ENCODE measurements at places on chromosomes 4 and X.

DNA sequence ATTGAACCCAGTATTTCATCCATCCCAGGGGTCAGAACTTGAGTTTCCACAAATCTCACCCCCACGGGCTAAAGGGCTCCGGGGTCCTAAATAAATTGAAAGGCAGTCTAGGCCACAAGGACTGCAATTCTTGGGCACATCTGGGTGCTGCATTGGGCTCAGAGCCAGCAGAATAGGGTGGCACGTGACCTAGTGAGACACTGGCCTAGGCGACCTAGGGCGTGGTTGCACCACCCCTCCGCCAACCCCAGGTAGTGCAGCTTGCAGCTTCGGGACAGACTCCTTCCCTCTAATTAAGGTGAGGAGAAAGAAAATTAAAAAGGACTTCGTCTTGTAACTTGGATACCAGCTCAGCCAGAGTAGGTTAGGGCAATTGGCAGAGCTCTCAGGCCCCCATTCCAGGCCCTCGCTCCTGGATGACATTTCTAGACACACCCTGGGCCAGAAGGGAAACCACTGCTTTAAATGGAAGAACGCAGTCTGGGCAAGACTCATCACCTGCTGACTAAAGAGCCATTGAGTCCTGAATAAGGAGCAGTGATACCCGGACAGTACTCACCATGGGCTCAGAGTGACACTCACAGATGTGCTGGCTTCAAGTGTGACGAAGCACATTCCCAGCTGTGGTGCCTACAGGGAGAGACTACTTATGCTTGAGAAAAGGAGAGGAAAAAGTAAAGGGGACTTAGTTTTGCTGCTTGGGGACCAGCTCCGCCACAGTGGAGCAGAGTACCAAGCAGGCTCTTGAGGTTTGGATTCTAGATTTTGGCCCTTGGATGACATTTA lies 735.4 kb downstream of the FSTL5 start:
- no peak for DNase-seq

GRCh38 chr4:37008199-37008598 lies 236.3 kb upstream of the NWD2 start:
- peak; percentile 63 for DNase-seq

DNA sequence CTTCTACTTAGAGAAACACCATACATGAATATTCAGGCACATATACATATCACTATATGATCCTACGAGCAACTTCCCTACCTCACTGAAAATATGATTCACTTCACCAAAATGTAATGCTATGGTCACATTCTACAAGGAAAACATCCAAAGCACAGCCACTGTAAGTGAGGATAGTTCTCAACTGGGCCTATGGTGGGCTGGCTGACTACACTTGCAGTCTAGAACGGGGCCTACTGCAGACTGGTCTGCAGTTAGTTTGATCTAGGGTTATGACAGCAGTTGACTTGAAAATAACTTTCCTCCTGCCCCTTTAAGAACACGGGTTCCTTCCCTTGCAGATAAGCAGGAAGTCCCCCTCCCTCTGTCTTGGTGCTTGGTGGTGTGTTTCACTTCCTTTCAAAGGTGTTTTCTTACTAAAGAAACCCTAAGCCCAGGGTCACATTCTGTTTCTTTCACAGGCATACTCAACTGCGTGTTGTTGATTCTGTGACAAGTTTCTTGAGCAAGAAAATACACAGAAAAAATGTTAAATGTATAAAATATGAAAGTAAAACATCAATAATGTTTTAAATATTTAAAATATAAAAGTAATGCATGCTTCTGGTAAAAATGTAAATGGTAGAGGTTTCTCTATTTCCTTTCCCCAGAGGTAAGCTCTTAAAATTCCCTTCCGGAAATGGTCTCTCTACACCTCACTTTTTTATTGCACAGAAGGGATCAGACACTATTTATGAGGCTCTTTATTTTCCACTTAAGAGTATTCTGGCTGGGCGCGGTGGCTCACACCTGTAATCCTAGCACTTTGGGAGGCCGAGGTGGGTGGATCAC lies 18.0 kb upstream of the TMSB4X start:
- DNase-seq, result peak; percentile 79

DNA sequence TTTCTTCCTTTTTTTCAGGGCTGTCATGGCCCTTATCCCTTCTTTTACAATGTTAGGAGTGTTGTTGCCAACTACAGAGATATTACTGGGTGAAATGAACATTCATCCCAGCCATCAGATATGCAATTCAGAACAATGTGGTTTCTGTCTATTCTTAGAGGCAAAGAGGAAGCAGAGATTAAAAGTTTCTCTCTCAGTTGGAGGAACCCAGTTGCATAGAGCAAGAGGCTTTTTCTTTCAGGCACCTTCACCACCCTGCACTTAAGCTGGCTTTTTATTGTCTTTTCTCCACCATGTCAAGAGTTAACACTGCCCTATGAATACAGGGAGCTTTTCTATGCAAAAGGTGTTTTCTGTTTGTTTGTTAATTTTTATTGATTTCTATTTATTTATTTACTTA lies 1559.6 kb upstream of the IGFBP7 start:
- no peak for DNase-seq

DNA sequence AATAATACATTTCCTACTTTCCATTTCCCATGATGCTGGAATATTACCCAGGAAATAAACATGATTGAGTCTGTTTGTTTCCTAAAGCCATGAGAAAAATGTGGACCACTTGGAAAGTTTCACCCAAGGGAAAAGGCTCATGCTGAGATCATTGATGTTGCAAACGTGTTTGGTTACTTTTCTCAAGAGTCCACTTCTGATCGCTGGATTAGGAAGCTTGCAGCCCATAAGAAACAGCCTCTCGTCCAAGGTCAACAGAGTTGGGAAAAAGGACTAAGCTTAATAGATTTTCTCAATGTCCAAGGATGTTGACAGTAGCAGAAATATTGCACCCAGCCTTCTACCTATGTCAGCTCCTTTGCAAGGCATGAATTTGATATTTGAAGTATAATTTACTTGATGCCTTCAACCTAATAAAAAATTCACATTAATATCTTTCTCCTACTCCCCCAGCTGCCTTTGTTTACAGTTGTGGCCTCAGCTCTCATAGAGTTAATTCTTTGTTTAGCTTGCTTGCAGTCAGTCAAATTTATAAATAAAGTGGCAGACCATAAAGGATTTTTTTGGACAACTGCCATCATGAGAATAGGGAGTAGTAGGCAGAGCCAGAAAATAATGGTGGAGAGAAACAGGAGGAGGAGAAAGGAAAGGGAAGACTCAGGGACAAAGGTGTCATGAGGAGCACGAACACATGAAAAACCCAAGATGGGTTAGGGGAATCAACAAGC lies 65.6 kb upstream of the BLTP1 start:
- DNase-seq, result no peak

GRCh38 chrX:55815546-55815945 lies 98.0 kb downstream of the RRAGB start:
- no peak for DNase-seq

GRCh38 chr4:86565651-86566050 lies 28.5 kb upstream of the PTPN13 start:
- DNase-seq, result no peak

DNA sequence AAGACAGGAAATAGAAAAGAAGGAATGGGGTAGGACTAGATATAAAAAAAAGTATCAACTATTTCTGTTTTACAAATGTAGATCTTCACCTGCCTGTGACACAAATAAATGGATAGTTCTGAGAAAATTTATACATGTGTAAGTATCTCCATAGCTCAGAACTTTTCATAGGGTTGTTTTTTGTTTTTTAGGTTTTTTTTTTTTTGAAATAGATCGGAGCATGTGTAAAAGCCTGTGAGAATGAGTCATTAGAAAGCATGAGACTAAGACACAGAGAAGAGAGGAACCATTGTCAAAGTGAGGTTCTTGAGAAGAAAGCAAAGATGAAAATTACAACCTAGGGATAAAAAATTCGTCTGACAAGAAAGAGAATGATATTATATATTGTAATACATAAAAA lies 481.6 kb downstream of the PABPC4L start:
- DNase-seq, result no peak

GRCh38 chr4:7425124-7425523 lies 9.6 kb downstream of the PSAPL1 start:
- no peak for DNase-seq

GRCh38 chrX:120311727-120312063 lies 434 bp upstream of the TMEM255A start:
- DNase-seq, result no peak

DNA sequence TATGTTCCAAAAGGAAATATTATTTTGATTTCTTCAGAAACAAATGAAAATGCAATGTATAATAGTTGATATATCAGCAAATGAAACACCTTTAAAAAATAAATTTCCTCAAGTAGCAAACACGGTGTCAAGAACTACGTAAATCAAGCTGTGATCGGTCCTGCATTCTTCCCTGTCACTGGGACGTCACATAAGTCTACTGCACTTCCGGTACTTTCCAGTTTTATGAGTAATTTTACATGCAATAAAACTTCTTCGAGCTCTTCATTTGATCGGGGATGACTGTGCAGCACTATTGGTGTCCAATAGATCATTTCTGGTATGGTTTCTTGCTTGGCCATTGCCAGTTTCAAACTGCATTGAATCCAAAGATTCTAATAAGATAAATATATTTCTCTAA lies 114.0 kb upstream of the VEGFC start:
- peak; percentile 76 for DNase-seq

DNA sequence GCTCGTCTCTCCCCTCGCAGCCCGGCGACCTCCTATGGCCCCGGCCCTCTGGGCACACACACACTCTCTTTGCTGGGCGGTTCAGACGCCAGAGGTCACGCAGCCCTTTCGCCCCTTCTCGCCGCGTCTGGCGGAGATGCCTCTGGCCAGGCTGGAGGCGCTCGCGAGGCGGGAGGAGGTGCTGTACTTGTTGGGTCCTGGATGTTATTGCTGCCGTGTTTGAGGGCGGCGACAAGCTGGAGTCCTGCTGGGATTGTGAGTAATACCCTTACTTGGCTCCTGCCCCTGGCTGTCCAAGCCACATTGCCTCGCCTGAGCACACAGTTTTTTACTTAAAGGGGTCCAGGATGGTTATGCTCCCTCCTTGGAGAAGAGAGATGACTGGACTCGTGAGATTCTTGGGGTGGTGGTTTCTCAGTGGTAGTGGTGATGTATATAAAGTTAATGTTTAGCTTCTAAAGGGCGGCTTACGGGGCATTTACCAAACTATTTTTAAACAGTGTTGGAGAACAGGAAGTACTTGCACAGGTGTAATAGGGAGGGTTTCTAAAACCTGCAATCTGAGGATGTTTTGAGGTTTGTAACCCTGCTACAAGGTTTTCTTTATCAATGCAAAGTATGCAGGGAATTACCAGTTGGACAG lies 572 bp downstream of the USP53 start:
- peak; percentile 90 for DNase-seq

DNA sequence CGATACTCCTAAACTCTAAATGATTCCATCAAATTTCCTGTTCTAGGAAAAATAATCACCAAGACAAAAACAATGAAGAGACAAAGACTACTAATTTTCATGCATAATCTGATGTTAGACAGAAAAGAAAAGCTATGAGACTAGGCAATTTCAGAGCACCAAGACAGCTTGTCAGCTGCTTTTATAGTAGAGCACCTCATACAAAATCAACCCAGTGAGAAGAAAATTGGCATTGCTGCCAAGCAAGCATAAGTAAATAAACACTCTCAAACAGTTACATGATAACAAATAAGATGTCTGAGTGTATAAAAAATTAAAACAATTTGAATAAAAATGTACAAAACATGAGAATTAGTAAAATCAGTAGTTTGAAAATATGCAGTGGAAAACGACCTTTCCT lies 1544.6 kb downstream of the C4orf33 start:
- DNase-seq, result no peak

DNA sequence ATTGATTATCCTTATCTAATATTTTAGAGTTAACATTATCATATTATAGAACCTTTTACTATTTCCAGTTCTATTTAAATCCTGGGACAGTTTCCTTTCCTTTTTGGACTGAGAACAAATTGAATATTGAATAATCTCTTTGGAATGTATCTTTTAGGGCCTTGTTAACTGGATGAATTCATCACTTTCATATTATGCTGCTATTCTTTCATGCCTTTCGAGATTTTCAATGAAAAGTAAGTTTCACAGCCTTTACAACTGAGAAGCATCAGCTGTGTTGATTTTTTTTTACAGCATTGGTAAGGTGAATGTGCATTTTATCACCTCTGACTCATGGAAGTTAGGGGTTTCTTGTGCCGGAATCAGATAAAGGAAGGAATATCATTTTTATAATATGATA lies 39.6 kb downstream of the PDLIM5 start:
- DNase-seq, result peak; percentile 12

DNA sequence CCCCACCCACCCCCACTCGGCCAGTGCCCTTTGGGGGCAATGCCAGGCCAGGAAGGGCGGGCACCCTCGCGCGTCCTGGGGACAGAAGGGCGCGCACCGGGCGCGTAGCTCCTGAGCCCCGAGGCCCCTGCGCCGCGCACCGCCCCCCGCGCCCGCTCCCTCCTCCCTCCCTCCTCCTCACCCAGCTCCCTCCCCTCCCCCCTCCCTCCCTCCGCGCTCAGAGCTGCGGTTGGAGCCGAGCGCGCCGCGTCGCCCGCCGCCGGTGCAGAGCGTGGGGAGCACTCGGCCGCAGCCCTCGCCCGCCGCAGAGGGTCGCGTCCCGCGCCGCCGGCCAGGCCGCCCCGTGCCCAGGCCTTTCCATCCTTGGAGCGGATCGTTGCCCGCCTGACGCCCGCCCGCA lies at the start of gene ATP2B3:
ATP2B3 (plus strand) TSS at position 220 of the 400 bp plus-strand sequence. CDS start 18,606 bp downstream, outside the sequence.
- DNase-seq, result no peak

DNA sequence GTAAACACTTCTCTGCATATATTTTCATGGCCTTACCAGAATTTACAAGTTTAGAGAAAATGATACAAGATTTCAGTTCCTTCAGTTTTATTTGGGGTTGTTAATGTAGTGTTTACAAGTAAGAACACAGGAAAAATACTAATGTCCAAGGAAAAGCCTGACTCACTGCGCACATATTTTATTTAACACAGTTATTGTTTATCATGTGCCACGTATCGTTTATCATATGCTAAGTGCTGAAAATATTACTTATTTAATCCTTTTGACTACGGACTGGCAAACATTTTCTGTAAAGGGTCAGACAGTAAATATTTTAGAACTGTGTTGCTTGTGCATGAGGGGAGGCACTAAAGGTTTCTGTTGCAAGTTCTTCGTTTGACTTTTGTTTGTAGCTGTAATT lies 794 bp downstream of the HSD17B13 start:
- no peak for DNase-seq

DNA sequence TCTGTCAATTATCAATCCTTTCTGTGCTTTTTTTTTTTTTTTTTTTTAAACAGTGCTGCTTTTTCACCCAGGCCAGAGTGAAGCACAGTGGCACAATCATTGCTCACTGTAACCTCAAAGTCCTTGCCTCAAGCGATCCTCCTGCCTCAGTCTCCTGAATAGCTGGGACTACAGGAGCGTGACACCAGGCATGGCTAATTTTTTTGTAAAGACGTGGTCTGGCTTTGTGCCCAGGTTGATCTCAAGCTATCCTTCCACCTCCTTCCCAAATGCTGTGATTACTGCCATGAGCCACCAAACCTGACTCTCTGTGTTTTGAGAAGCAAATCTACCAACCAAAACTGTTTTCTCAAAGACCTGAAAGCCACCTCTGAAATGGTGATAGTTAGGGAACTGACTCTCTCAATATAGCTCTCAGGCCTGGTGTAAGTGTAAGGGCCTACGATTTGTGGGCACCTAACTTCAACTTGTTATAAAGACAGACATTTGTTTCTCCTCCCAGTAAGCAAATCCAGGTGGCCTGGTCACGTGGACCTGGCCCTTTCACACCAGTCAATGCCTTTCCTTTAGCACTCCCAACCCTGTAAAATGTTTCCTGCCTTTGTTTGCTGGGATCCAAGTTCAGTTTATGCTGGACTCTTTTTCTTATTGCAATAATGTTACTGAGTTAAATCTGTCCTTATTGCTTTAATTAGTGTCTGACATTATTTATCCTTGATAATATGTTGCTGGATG lies 2015.9 kb downstream of the PCDH7 start:
- no peak for DNase-seq

- DNase-seq, result no peak
Observed at GRCh38 chr4:184359888-184360287, 114.5 kb downstream of the IRF2 start.

Measured in A172 (cell line).